Cardiac muscle cell (in vitro differentiated cells and primary cell): ENCODE measurements at places on chromosomes 2 and 18.

DNA sequence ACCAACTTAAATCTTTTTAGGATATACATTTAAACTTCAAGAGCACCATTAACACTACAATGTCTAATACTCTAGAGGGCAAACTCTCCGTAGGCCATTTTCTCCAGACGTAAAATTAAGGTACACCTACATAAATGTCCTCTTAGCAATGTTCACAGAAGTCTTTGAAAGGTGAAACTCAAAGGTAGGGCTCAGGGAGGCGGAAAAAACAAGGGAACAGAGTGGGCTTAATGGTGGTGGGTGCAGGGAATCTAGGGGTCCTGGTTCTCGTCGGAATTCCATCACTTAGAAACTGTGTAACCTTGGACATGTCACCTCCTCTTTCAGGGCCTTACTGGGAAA lies 668 bp downstream of the NFU1 start:
- peaks cover 2% of the 10 kb centered on the region for H3K36me3 ChIP-seq
- DNase-seq: no peak
- H3K27ac ChIP-seq: peak overlapping the region; percentile 85
- peak overlapping the region; percentile 53 for H3K4me3 ChIP-seq
- H3K4me1 ChIP-seq: peaks cover 5% of the 10 kb centered on the region

GRCh38 chr18:79511671-79512301 lies 116.1 kb downstream of the NFATC1 start:
- no peaks in the 10 kb centered on the region for H3K27me3 ChIP-seq
- DNase-seq: no peak
- no peaks in the 10 kb centered on the region for H3K36me3 ChIP-seq
- H3K27ac ChIP-seq: no peak overlapping the region
- H3K4me3 ChIP-seq: no peak overlapping the region
- peaks cover 21% of the 10 kb centered on the region for H3K4me1 ChIP-seq

- peaks cover 12% of the 10 kb centered on the region for H3K4me1 ChIP-seq
- no peak overlapping the region for H3K4me3 ChIP-seq
- DNase-seq: no peak
- H3K36me3 ChIP-seq: no peaks in the 10 kb centered on the region
Measured at GRCh38 chr2:168030862-168031624, 216.4 kb downstream of the STK39 start.

GRCh38 chr2:85871494-85872164 lies 17.2 kb downstream of the ST3GAL5 start:
- H3K27me3 ChIP-seq: no peaks in the 10 kb centered on the region
- H3K27ac ChIP-seq: no peak overlapping the region
- H3K4me1 ChIP-seq: no peaks in the 10 kb centered on the region
- H3K36me3 ChIP-seq: no peaks in the 10 kb centered on the region
- no peak overlapping the region for H3K4me3 ChIP-seq

DNA sequence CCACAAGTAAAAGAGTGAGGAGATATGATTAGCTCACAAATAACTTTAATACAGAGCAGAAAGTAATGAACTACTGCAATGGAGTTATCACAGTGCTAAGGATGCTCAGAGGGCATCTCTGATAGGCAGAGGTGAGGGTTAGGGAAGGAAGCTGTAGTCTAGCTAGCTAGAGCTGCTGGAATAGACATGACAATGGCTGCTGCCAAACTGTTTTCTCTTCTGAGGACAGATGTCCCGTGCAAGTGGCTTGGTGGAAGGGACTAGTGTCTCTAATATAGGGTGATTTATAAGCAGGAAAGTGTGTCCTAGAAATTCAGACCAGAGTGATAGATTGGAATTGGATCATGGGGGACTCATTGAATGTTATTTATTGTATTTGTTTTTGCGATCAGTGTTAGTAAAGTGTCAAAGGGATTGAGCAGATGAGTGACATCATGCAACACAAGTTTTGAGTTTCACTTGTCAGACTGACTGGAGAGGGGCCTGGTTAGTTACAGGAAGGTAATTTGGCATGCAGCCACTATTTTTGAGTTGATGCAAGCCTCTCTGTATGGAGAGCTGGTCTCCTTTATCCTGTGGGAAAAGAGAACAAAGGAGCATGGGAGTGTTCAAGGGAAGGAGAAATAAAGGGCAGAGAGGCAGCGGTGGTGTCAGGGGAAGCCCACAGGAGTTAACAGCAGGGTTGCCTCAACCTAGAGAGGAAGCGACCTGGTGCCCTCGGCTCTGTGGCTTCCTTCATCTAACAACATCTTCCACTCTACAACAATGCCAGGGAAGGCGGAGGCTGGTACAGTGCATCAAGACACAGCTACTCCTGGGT lies 1.9 kb downstream of the CTLA4 start:
- H3K4me3 ChIP-seq: no peak overlapping the region
- no peaks in the 10 kb centered on the region for H3K4me1 ChIP-seq
- H3K36me3 ChIP-seq: no peaks in the 10 kb centered on the region
- no peaks in the 10 kb centered on the region for H3K27me3 ChIP-seq

- peak; percentile 72 for DNase-seq
- no peak overlapping the region for H3K27ac ChIP-seq
- H3K4me3 ChIP-seq: peak overlapping the region; percentile 76
- peaks cover 21% of the 10 kb centered on the region for H3K4me1 ChIP-seq
- H3K36me3 ChIP-seq: no peaks in the 10 kb centered on the region
- H3K27me3 ChIP-seq: no peaks in the 10 kb centered on the region
Measured at GRCh38 chr2:197707316-197708213, 2.4 kb downstream of the MARS2 start.

- H3K4me1 ChIP-seq: peaks cover 15% of the 10 kb centered on the region
- H3K27me3 ChIP-seq: no peaks in the 10 kb centered on the region
- peak overlapping the region; percentile 85 for H3K4me3 ChIP-seq
- peak; percentile 39 for DNase-seq
- H3K36me3 ChIP-seq: no peaks in the 10 kb centered on the region
Measured at GRCh38 chr2:64018701-64019082, 536 bp downstream of the VPS54 start.

GRCh38 chr2:48337871-48338270 lies 192.1 kb upstream of the STON1 start:
- H3K27ac ChIP-seq: no peak overlapping the region
- no peaks in the 10 kb centered on the region for H3K27me3 ChIP-seq
- no peak for DNase-seq
- H3K36me3 ChIP-seq: no peaks in the 10 kb centered on the region

DNA sequence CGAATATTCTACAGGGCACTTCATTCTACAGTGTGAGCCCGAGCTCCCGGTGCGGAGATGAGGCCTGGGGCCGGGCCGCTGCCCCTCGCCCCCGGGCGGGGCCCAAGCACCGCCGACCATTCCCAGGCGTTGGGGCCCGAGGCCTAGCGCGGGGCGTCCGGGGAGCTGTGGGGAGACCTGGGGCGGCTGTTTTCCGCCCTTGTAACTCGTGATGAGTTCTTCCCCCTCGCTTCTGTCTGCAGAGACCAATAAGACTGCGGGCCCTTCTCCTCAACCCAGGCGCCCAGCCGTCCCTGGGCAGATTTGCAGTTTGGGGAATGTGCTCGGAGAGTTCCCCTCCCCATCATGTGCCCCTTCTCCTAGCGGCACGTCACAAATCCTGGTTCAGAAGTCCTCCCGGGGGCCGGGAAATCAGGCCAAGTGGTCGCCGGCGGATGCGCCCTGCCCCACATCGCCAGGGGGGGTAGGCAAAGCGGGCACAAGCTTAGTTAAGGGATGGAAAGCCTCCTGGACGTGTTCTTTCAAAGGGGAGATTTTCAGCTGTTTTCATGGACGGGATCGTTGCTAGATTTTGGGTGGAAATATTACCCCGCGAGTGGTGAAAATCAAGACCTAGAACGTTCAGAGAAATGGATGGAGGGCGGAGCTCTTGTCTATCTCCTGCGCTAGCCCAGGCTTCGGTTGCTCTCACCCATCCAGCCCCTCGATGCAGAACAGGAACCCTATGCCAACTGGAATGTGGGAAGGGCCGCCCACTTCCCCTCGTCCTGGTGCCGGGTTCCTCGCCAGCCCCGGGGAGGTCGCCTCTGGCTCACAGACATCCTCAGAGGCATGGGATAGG lies 18.8 kb upstream of the HAAO start:
- DNase-seq: peak; percentile 86
- peak overlapping the region; percentile 98 for H3K27ac ChIP-seq
- peaks cover 7% of the 10 kb centered on the region for H3K4me1 ChIP-seq

- H3K27me3 ChIP-seq: no peaks in the 10 kb centered on the region
- H3K36me3 ChIP-seq: no peaks in the 10 kb centered on the region
- DNase-seq: no peak
- no peak overlapping the region for H3K4me3 ChIP-seq
Measured at GRCh38 chr2:88660622-88661021, 30.9 kb upstream of the RPIA start.

DNA sequence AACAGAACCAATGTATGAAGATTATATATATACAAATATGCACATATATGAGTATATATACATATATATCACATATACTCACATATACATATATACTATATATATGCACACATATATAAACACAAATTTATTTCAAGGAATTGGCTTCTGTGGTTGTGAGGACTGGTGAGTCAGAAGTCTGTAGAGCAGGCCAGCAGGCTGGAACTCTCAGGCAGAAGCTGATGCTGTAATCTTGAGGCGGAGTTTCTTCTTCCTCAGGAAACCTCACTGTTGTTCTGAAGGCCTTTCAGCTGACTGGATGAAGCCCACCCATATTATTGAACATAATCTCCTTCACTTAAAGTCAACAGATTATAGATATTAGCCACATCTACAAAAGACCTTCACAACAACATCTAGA lies 143.9 kb upstream of the CREB1 start:
- peak; percentile 72 for DNase-seq
- no peaks in the 10 kb centered on the region for H3K4me1 ChIP-seq
- H3K36me3 ChIP-seq: no peaks in the 10 kb centered on the region

DNA sequence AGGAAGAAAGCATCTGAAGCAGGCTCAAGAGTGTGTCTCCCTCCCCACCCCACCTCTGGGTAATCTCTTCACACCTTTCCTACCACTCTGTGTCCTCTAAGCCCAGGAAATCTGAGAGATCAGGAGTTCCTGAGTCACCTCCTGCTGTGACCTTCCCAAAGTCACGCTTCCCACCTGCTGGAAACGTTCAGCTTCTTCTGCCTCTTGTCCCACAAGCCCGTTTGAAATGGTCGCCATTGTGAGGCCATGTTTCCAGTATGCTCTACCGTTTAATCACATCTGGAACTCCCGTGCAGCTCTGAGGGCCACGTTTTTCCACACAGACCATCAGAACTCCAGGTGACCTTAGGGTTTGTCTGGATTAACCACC lies 25.9 kb downstream of the GREB1 start:
- peaks cover 43% of the 10 kb centered on the region for H3K4me1 ChIP-seq
- H3K27me3 ChIP-seq: no peaks in the 10 kb centered on the region
- no peaks in the 10 kb centered on the region for H3K36me3 ChIP-seq
- DNase-seq: no peak
- H3K4me3 ChIP-seq: no peak overlapping the region

DNA sequence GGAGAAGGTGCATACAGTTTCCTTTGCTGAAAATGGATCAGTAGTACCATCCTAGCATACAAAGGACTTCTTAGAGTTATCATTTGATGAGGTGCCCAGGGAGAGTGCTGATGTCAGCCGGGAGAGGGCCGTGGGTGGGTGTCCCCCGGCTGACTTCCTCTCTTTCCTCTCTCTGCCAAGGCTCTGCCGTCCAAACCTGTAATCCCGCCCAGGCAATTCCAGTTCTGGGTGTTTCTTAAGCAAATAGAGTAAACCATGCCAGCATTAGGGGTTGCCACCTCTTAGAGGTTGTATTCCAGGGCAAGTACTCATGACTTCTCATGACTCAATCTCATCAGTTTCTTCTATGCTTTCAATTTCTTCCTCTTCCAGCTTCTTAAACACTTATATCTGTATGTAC lies 117.2 kb downstream of the GATA6 start:
- H3K27me3 ChIP-seq: no peaks in the 10 kb centered on the region
- DNase-seq: peak; percentile 31
- no peaks in the 10 kb centered on the region for H3K36me3 ChIP-seq

- no peaks in the 10 kb centered on the region for H3K36me3 ChIP-seq
- no peak overlapping the region for H3K4me3 ChIP-seq
- no peak overlapping the region for H3K27ac ChIP-seq
- DNase-seq: no peak
- H3K27me3 ChIP-seq: no peaks in the 10 kb centered on the region
Measured at GRCh38 chr2:204665771-204666170, 120.5 kb downstream of the PARD3B start.

GRCh38 chr2:198901894-198902293 lies 555.8 kb downstream of the SATB2 start:
- no peaks in the 10 kb centered on the region for H3K27me3 ChIP-seq
- no peaks in the 10 kb centered on the region for H3K36me3 ChIP-seq
- H3K4me3 ChIP-seq: no peak overlapping the region
- H3K4me1 ChIP-seq: no peaks in the 10 kb centered on the region

DNA sequence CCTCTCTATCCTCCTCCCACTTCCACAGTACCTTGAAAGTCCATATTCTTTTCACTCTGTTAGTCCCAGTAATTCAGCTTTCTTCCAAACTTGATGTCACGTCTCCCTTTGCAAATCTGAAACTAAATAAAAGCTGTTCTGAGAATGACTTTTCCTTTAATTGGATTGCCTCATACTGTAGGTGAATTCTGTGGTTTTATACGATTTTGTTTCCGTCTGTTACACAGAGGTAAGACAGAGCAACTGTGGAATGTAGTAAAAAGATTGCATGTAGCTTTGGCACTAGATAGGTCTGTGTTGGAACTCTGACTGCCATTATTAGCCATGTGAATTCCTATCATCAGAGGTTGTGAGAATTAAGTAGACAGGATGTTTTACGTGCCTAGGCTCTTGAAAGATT lies 25.9 kb downstream of the MALT1 start:
- no peak overlapping the region for H3K4me3 ChIP-seq
- peaks cover 15% of the 10 kb centered on the region for H3K36me3 ChIP-seq
- no peaks in the 10 kb centered on the region for H3K27me3 ChIP-seq
- no peak overlapping the region for H3K27ac ChIP-seq
- DNase-seq: no peak
- H3K4me1 ChIP-seq: peaks cover 19% of the 10 kb centered on the region

- peak; percentile 18 for DNase-seq
- no peaks in the 10 kb centered on the region for H3K36me3 ChIP-seq
- H3K4me1 ChIP-seq: peaks cover 5% of the 10 kb centered on the region
- no peak overlapping the region for H3K27ac ChIP-seq
- no peaks in the 10 kb centered on the region for H3K27me3 ChIP-seq
- H3K4me3 ChIP-seq: no peak overlapping the region
Measured at GRCh38 chr2:170222298-170222697, 44.4 kb downstream of the MYO3B start.

DNA sequence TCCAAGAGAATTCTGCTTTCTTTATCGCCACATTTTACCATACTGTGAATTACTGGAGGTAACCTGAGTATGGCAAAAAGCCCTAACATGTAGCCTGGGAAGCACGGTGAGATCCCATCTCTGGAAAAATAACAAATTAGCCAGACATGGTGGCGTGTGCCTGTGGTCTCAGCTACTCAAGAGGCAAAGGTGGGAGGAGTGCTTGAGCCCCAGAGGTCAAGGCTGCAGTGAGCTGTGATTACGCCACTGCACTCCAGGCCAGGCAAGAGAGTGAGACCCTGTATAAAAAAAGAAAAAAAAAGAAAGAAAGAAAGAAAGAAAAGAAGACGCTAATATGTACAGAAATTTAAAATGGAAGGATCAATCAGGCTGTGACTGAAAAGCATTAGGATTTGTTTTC lies 57.7 kb upstream of the SESTD1 start:
- no peaks in the 10 kb centered on the region for H3K36me3 ChIP-seq
- no peak for DNase-seq
- no peak overlapping the region for H3K27ac ChIP-seq
- no peaks in the 10 kb centered on the region for H3K4me1 ChIP-seq
